ENCODE measurements at places on chromosomes 1 and 21. TPM values are rescaled to one million over a fixed set of nuclear protein-coding genes. Genes with fewer than 3 reads are reported as not detected.

DNA sequence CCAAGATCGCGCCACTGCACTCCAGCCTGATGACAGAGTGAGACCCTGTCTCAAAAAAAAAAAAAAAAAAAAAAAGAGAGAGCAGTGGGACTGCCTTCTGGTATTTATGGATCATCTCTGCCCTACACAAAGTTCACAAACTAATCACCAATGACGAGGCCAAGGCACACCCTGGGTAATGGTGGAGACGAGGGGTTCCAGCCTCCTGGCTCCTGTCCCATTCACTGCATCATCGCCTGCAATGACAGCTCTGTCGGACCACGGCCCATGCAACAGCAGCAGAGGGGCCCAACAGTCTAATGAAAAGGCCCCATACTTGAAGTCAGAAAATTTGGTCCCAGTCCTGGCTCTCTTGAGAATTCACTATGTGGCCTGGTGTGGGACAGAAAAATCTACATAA lies 2.9 kb upstream of the BTG2 start:
- no peak for DNase-seq

DNA sequence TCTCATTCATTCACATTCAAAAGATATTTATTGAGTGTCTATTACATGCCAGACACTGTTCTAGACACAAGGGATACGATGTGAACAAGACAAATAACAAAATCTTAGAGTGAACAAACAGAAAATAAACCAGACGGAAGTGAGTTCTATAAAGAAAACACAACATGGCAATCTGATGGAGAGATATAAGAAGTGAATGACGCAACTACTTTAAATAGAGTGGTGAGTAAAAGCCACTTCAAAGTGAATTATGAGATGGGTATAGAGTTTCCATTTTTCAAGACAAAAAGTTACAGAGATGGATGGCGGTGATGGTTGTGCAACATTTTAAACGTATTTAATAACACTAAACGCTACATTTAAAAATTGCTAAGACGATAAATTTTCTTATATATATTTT lies 75.4 kb downstream of the CEP170 start:
- DNase-seq = peak; percentile 32

DNA sequence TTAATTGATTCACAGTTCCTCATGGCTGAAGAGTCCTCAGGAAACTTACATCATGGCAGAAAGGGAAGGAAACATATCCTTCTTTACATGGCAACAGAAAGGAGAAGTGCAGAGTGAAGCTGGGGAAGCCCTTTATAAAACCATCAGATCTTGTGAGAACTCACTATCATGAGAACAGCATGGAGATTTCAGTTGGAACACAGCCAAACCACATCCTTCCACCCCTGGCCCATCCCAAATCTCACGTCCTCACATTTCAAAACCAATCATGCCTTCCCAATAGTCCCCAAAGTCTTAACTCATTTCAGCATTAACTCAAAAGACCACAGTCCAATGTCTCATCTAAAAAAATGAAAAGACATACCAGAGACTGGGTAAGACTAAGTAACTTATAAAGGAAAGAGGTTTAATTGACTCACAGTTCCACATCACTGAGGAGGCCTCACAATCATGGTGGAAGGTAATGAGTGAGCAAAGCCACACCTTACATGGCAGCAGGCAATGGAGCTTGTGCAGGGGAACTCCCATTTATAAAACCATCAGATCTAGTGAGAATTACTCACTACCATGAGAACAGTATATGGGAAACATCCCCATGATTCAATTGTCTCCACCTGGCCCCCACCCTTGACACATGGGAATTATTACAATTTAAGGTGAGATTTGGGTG lies 105.2 kb downstream of the MRPL39 start:
- DNase-seq = peak; percentile 5

GRCh38 chr1:51726051-51726450 lies 109.2 kb downstream of the OSBPL9 start:
- no peak for DNase-seq

GRCh38 chr1:17672226-17672625 lies 82.9 kb upstream of the ACTL8 start:
- DNase-seq = no peak

DNA sequence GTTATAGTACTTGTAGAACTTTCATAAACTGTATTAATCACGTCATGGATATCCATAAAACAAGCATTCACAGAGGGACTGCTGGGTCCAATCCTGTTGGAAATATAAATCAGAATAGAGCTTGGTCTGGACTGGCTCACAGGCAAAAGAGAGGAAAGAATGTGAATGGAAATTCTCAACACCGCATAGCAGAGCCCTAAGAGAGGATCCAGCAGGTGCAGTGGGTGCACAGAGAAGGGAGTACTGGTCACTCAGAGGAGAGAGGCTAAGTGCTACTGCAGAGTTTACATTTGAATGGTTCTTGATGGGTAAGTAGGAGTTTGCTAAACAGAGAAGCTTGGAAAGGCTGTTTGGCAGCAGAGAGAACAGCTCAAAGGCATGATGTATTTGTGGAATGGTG lies 231.7 kb downstream of the PAPPA2 start:
- no peak for DNase-seq

- no peak for DNase-seq
These were observed 2.8 kb downstream of the KCNQ4 start for GRCh38 chr1:40786171-40786994.

GRCh38 chr1:932776-933602 lies 9.3 kb downstream of the SAMD11 start:
- no peak for DNase-seq

DNA sequence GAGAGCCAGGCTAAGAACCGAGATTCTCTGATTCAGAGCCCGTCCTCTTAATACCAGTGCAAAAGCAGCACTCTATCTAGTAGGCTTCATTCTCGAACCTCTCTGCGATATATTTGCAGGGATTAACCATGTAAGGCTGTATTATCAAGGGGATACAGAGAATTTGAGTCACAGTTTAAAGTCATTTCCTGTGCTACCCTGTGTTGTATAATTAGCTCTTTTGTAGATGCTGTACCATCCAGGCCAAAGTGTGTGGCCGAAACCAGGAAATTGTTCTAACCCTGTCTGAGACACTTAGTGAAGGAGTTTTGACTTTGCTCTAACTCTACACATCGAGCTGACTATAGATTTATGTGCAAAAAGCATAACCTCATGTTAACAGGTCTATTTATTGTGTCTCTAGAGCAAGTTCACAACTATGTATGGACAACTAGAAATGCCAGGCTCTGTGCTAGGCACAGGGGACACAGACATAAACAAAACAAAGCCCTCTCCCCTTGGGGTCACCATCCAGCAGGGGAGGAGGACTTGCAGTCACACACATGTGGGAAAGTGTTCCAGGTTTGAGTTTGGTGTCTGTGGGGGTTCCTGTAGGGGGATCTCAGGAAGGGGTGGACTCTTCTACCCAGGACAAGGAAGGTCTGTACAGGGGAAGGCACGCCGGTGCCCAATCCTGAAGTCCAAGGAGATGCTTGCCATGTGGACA lies 182.2 kb downstream of the DHRS3 start:
- DNase-seq = no peak

DNA sequence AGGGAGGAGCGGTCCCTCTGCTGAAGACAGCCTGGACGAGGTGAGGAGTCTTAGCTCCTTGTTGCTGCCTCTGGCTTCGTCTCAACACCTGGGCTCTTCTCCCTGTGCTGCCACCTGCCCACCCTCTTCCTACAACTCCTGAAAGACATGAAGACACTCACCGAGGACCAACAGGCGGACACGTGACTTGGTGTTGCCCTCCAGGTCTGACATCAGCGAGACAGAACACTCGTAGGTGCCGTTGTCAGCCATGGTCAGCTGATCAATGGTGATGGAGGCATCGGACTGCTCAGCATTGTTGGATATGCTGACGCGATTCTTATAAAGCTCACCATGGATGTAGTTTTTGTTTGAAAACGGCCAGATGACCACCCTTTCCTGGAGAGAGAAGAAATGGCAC lies 21.4 kb downstream of the GPA33 start:
- DNase-seq = peak; percentile 10

DNA sequence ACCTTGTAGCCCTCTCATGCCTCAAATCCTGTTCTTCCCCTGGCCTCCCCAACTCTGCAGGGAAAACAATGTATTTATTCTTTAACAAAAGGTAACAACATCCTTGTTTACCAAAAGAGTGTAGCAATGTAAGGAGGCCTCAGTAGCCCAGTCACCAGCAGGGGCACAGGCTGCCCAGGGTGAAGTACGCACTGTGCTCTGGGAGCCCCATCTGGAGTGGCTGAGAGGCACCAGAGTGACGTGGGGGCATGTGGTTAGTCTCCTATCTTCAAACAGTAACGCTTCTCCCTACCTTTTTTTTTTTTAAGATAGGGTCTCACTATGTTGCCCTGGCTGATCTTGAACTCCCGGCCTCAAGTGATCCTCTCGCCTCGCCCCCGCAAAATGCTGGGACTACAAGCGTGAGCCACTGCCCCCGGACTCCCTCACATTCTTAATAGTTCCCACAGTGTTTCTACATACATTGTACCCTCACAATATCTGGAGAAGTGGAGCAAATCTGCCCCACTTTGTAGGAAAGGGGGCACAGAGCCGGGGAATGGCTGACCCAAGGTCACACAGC lies 51.3 kb upstream of the ECE1 start:
- DNase-seq = no peak

- peak; percentile 47 for DNase-seq
These were observed 3.6 kb downstream of the NIBAN1 start for GRCh38 chr1:184970691-184971161.

- DNase-seq = peak; percentile 8
These were observed 71.0 kb downstream of the ACTL8 start for GRCh38 chr1:17826165-17826488.

ISG15 gene
- total RNA-seq = 17.0 TPM

DDI2 gene
- 34.0 TPM for total RNA-seq

ILDR2 gene
- 4.3 TPM for total RNA-seq

TMEM82 gene
- not detected for total RNA-seq

Measured in natural killer cell (primary cell).